ENCODE measurements at places on chromosomes 5 and 9.
A peak's percentile ranks its signal among the peaks of the same experiment; 100 is the strongest.

- no peaks in the 10 kb centered on the region for H3K4me1 ChIP-seq
- no peak overlapping the region for H3K4me3 ChIP-seq
- H3K36me3 ChIP-seq, result no peaks in the 10 kb centered on the region
- no peak for DNase-seq
- no peaks in the 10 kb centered on the region for H3K27me3 ChIP-seq
- no peak overlapping the region for H3K27ac ChIP-seq
Observed at GRCh38 chr9:32069169-32069813, 315.2 kb upstream of the ACO1 start.

GRCh38 chr9:123660691-123661466 is 269.0 kb downstream of the DENND1A start:
- H3K4me3 ChIP-seq, result no peak overlapping the region
- no peaks in the 10 kb centered on the region for H3K4me1 ChIP-seq
- no peaks in the 10 kb centered on the region for H3K27me3 ChIP-seq
- peaks cover 3% of the 10 kb centered on the region for H3K36me3 ChIP-seq
- no peak for DNase-seq

- no peaks in the 10 kb centered on the region for H3K27me3 ChIP-seq
- no peak overlapping the region for H3K4me3 ChIP-seq
- DNase-seq, result no peak
- no peaks in the 10 kb centered on the region for H3K36me3 ChIP-seq
Observed at GRCh38 chr9:129607027-129607387, 13.9 kb downstream of the C9orf50 start.

- H3K4me1 ChIP-seq, result no peaks in the 10 kb centered on the region
- H3K27me3 ChIP-seq, result no peaks in the 10 kb centered on the region
- H3K27ac ChIP-seq, result no peak overlapping the region
Observed at GRCh38 chr5:30380228-30380627, 813.3 kb upstream of the CDH6 start.

GRCh38 chr5:43637416-43637815 is 34.4 kb downstream of the NNT start:
- H3K27me3 ChIP-seq, result no peaks in the 10 kb centered on the region
- H3K36me3 ChIP-seq, result peaks cover 4% of the 10 kb centered on the region
- no peaks in the 10 kb centered on the region for H3K4me1 ChIP-seq
- no peak overlapping the region for H3K27ac ChIP-seq
- DNase-seq, result no peak

GRCh38 chr5:168995024-168995423 is 305.9 kb downstream of the SLIT3 start:
- no peaks in the 10 kb centered on the region for H3K27me3 ChIP-seq
- H3K36me3 ChIP-seq, result no peaks in the 10 kb centered on the region
- no peaks in the 10 kb centered on the region for H3K4me1 ChIP-seq
- no peak for DNase-seq

DNA sequence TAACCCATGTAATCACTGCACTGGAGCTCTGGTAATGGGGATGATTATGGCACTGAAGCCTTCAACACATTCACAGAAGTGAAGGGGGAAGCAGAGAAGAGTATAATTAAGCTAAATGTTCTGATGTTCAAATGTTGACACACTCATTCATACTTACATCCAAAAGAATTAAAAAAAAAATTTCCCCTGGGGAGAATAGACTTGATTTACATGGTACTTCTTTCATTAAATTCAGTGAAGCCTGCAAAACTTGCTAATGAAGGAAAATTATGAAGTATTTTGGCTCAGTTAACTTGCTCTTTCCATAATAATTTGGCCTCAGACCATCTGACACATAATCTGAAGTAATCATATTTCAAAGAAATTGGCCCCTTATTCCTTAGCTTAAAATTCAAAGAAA is 428.8 kb downstream of the SH3GL2 start:
- no peak overlapping the region for H3K27ac ChIP-seq
- DNase-seq, result no peak
- no peaks in the 10 kb centered on the region for H3K4me1 ChIP-seq
- H3K27me3 ChIP-seq, result no peaks in the 10 kb centered on the region

- no peaks in the 10 kb centered on the region for H3K27me3 ChIP-seq
- peaks cover 2% of the 10 kb centered on the region for H3K4me1 ChIP-seq
- no peak overlapping the region for H3K27ac ChIP-seq
- DNase-seq, result no peak
Observed at GRCh38 chr9:97406620-97407177, 5.2 kb upstream of the TDRD7 start.

DNA sequence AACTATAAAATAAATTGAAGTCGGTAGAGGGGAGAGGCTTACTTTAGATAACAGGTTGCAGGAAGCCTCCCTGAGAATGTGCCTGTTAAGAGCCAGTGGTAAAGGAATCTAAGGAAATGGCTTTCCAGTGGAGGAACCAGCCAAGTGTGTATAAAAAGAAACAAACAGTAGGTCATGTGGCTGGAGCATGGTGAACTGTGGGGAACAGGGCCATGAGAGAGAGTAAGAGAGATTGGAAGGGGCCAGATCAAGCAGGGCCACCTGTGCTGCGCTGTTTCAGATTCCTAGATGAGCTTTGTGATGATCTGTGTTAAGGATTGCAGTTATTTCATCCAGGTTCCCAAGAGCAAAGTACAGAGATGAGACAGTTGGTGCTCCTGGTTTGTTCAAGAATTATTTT is 152.7 kb upstream of the SGCD start:
- DNase-seq, result no peak
- H3K36me3 ChIP-seq, result no peaks in the 10 kb centered on the region
- no peaks in the 10 kb centered on the region for H3K4me1 ChIP-seq
- H3K4me3 ChIP-seq, result no peak overlapping the region

DNA sequence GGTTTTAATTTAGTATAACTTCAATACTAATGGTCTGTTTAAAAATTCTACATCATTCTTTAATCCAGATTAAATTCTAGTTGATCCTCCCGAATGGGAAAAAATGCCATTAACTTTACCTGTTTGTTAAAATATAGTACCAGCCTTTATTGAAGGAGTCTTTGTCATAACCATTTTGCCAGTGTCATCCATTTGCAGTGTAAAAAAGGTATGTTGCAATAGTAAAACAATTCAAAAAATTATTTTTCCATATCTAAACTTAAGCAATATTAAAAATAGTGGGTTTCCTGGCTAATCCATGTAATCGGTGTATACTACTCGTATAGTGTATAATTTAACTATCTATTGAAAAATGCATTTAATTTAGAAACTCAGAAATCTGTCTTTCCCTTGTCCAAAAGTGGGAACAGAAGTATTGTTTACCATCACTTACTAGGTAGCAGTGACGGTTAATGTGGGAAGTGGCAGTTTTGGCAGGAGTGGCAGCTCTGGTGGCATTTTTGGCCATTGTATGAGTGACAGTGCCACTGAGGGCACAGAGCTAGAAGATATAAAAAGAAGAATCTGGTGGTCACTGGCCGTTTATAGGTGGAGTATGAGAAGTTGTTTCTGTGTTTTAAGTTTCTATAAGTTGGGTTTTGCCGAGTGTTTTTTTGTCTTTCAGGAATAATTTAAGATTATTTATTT is 1.9 kb downstream of the AP3S1 start:
- no peaks in the 10 kb centered on the region for H3K36me3 ChIP-seq
- peak overlapping the region; percentile 96 for H3K27ac ChIP-seq
- peaks cover 40% of the 10 kb centered on the region for H3K4me1 ChIP-seq

DNA sequence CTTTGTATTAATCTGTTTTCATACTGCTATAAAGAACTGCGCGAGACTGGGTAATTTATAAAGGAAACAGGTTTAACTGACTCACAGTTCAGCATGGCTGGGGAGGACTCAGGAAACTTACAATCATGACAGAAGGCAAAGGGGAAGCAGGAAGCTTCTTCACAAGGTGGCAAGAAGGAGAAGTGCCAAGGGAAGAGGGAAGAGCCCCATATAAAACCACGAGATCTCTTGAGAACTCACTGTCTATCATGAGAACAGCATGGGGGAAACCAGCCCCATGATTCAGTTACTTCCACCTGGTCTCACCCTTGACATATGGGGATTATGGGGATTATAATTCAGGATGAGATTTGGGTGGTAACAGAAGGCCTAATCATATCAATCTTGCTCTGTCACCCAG is 60.9 kb upstream of the CHD1 start:
- H3K4me3 ChIP-seq, result no peak overlapping the region
- DNase-seq, result no peak
- no peaks in the 10 kb centered on the region for H3K36me3 ChIP-seq
- no peaks in the 10 kb centered on the region for H3K4me1 ChIP-seq
- no peaks in the 10 kb centered on the region for H3K27me3 ChIP-seq

- peak overlapping the region; percentile 29 for H3K27ac ChIP-seq
- H3K27me3 ChIP-seq, result no peaks in the 10 kb centered on the region
- DNase-seq, result peak; percentile 44
- H3K36me3 ChIP-seq, result no peaks in the 10 kb centered on the region
Observed at GRCh38 chr5:127813633-127814587, 110.7 kb downstream of the CCDC192 start.

- no peak for DNase-seq
- no peaks in the 10 kb centered on the region for H3K36me3 ChIP-seq
- no peaks in the 10 kb centered on the region for H3K4me1 ChIP-seq
- H3K27ac ChIP-seq, result no peak overlapping the region
Observed at GRCh38 chr5:133642153-133642722, 29.9 kb upstream of the FSTL4 start.

GRCh38 chr5:119402555-119402954 is 46.7 kb downstream of the TNFAIP8 start:
- no peak overlapping the region for H3K27ac ChIP-seq
- H3K36me3 ChIP-seq, result no peaks in the 10 kb centered on the region
- DNase-seq, result no peak

DNA sequence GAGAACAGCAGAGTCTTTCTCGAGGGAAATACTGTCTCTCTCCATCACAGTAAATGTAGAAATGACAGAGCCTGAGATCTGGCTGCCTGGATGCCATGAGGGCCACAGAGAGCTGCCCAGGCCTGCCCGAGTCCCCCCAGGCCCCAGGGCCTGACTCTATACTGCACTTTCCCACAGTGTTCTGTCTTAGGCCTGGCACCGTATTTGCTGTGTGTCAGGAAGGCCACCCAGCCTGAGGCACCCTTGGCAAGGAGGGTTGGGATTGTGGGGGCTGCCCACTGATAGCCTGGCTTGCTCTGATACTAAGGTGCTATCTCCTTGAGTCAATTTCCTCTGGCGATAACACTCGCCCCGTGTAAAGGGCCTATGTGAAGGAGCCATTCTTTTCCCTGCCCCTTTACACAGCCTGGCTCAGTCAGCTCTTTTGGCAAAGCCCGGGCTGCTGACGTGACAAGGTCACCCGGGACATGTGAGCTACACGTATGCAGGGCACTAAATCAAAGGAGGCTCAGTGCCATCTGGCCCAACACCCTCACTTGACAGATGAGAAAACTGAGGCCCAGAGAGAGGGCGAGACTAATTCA is 630.1 kb upstream of the KLF4 start:
- H3K4me3 ChIP-seq, result no peak overlapping the region
- no peaks in the 10 kb centered on the region for H3K27me3 ChIP-seq
- no peaks in the 10 kb centered on the region for H3K36me3 ChIP-seq
- no peak for DNase-seq
- H3K27ac ChIP-seq, result no peak overlapping the region

- no peak for DNase-seq
- H3K36me3 ChIP-seq, result no peaks in the 10 kb centered on the region
- H3K27ac ChIP-seq, result peak overlapping the region; percentile 31
- peaks cover 15% of the 10 kb centered on the region for H3K4me1 ChIP-seq
- no peak overlapping the region for H3K4me3 ChIP-seq
- no peaks in the 10 kb centered on the region for H3K27me3 ChIP-seq
Observed at GRCh38 chr9:98851730-98852459, 44.4 kb downstream of the GALNT12 start.

- no peak overlapping the region for H3K4me3 ChIP-seq
- H3K27ac ChIP-seq, result no peak overlapping the region
- no peaks in the 10 kb centered on the region for H3K4me1 ChIP-seq
- peaks cover 5% of the 10 kb centered on the region for H3K36me3 ChIP-seq
Observed at GRCh38 chr5:127055880-127056653, 17.2 kb downstream of the C5orf63 start.

DNA sequence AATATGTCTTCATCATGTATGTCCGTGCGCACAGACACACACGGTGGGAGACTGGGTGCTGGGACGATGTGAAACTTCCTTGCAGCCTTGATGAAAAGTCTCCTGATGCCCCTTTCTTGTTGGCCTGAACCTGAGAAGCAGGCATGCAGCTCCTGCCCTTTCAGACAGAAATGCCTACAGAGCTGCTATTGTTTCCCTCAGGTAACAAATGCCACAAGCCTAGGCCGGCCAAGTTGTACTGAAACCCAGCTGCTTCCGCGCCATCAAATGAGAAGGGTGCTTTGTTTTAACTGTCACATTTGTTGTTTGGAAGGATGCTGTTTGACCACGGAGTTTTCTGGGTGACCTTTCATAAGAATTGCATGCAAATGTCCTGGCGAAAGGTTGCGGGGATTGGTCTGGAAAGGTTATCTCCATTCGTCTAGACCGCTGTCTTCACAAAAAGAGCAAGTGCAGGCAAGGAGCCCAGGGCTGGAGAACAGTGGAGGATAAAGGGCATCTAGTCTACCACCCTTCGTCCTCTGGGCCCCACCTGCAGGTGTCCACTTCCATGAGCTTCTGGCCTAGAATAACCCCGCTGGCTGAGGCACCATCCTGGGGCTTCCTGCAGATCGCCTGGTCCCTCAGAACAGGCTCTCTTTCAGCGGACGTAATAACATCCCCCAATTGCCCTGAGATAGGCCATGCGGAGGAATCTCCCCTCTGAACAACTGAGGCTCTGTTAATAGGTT is 197.2 kb downstream of the SEMA6A start:
- H3K36me3 ChIP-seq, result no peaks in the 10 kb centered on the region
- H3K27me3 ChIP-seq, result no peaks in the 10 kb centered on the region
- H3K4me1 ChIP-seq, result peaks cover 9% of the 10 kb centered on the region

DNA sequence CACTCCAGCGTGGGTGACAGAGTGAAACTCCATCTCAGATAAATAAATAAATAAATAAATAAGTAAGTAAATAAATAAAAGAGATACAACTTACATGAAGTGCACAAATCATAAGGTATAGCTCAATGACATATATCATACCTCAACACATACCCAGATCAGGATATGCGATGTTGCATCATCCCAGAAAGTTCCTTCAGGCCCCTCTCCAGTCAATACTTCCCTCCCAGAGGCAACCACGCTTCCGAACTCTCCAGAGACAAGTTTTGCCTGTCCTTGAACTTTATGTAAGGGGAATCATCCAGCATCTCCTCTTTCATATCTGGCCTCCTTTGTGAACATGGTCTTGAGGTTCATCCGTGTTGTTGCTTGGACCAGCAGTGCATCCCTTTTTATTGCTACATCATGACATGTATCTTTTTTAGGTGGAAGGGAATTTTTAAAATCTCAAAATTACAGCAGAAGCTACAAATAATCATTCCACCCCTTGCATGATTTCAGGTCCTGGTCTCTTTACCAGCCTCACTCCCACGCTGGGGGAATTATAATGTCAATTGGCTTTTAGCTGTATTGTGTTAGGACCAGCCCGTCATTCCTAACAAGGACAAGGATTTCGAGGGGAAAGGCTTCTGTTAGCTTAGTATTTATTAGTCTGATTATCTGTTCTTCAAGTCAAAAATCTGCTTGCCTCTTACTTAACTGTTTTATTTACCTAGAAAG is 32.9 kb upstream of the AOPEP start:
- H3K36me3 ChIP-seq, result no peaks in the 10 kb centered on the region
- H3K27ac ChIP-seq, result no peak overlapping the region
- H3K4me1 ChIP-seq, result no peaks in the 10 kb centered on the region
- no peak for DNase-seq
- H3K27me3 ChIP-seq, result no peaks in the 10 kb centered on the region

- peaks cover 22% of the 10 kb centered on the region for H3K4me1 ChIP-seq
- no peaks in the 10 kb centered on the region for H3K27me3 ChIP-seq
- no peaks in the 10 kb centered on the region for H3K36me3 ChIP-seq
Observed at GRCh38 chr9:33192493-33193255, 25.5 kb upstream of the B4GALT1 start.

Measured in keratinocyte (primary cell).